ENCODE measurements at places on chromosomes 7 and 10.

GRCh38 chr7:12879139-12879538, 191.7 kb downstream of the ARL4A start:
- DNase-seq: no peak

DNA sequence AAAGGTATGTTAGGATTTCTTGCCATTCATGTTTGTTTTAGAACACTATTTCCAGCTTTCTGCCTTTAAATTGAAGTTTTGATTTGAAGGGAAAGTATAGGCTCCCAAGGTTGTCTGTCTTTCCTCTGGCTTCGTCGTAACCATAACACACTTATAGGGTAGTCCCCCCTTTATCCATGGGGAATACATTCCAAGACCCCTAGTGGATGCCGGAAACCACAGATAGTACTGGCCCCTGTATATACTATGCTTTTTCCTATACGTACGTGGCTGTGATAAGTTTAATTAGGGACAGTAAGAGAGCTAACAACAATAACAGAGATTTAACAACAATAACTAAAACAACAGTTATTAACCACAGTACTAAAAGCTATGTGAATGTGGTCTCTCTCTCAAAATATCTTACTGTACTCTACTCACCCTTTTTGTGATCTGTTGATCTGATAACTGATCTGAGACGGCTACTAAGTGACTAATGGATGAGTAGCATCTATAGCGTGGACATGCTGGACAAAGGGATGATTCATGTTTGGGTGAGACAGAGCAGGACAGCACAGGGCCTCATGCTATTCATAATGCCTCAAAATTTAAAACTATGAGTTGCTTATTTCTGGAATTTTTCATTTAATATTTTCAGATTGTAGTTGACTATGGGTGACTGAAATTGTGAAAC, 273.1 kb downstream of the AUTS2 start:
- DNase-seq: no peak

DNA sequence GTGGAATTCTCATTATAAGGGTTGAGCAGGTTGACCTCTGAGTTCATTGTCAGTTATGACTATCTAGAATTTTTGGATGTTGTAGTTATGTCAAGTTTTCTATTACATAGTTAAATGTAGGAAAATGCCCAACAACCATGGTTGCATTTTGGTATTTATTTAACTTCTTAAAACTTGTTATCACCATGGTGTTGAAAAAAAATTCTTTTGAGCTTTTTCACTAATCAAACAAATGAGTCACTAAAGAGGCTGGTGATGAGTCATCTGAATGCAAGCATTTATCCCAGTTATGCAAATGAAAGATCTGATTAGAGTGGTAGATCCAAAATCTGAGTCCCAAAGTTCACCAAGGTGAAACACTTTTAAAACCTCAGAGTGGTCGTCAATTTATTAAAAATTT, 624.7 kb upstream of the IGFBP3 start:
- no peak for DNase-seq

DNA sequence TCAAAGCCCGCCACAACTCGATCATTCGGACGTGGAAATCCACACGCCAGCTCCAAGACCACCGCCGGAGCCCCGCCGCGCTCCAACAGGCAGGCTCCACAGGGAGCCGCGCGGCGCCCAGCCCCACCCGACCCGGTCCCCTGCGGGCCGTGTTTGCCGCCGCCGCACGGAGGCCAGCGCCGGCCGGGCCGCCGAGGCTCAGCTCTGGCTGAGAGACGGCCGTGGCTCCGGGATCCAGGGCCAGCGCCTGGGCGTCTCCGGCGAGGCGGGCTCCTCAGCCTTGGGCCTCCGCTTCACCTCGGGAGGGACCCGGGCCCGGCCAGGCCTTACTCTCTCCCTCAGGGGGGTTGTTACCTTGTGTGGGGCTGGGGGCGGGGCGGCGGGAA, 333 bp downstream of the SMNDC1 start:
- no peak for DNase-seq

DNA sequence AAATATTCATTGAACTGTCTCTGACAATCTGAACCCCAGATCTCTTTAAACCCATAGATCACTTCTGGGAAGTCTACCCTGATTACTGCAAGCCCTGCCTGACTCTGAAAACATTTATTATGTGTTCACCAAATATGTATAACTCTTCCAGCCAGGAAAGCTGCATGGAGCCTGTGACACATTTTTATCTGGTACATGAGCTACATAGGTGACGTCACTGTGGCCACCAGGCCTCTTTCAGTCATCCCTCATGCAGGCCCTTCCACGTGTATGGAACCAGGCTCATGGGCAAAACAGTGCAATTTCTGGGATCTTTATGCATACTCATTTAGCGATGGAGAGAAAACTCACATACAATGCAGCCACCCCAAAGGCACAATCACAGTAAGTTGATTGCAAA, 133.9 kb upstream of the NUPR2 start:
- DNase-seq: no peak

- DNase-seq: no peak
Measured at GRCh38 chr7:142870566-142871259, 14.8 kb downstream of the TRPV6 start.

- no peak for DNase-seq
Measured at GRCh38 chr10:97571622-97572021, 957 bp upstream of the ANKRD2 start.

- DNase-seq: no peak
Measured at GRCh38 chr7:139673230-139673629, 104.6 kb downstream of the HIPK2 start.

DNA sequence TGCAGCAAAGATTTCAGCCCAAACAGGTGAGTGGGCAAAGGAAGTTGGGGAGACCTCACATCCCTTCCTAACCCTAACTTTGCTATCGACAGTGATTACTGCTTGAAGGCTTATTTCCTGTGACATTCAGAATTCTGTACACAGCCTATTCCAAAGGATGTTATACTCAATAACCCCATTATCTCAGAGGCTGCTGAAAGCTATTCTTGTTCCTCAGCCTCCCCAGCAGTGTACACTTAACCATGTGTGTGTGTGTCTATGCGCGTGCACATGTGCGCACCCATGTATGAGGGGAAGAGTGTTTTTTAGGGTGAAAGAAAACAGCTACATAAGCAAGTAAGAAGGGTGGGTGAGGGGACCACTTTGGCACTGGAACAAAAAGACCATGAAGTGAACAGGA, 90.4 kb upstream of the KCNIP2 start:
- no peak for DNase-seq

DNA sequence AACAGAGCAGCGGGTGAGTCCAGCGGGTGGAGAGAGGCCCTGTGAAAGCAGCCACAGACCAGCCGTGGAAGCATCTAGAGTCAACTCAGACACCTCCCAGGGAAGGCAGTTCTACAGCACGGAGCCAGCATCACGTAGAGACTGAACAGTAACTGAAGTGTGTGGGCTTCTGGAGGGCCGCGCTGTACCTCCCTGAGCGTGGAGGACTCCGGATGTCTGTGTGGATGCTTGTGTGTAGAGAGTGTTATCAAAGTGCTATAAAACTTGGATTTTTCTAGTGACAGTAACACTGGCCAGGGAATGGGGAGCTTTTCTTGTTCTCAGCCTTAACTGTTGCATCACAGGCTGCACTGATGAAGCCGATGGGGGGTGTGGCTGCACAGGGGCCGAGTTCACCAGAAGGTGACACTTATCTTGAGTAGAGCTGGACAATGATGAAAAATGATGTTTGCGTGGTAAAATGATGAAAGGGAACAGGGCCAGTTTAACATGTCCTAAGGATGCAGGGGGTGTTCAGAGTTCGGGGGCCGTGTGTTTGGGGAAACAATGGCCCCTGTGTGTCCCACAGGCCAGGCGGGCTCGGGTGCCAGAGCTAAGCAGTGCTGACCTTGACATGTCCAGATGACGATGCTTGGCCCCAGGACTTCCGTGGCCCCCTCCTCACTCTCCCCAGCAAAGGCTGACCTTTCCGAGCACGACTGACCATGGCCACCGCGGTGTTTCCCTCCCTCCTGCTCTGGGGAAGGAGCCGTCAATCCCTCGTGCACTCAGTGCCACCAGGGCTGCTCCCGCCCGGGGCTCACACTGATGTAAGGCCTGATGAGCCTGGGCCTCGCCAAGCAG, 21.9 kb downstream of the MNX1 start:
- DNase-seq: no peak
